ENCODE measurements at places on chromosomes 11 and 22.

GRCh38 chr11:12137938-12138731 is 27.7 kb downstream of the MICAL2 start:
- DNase-seq: no peak

DNA sequence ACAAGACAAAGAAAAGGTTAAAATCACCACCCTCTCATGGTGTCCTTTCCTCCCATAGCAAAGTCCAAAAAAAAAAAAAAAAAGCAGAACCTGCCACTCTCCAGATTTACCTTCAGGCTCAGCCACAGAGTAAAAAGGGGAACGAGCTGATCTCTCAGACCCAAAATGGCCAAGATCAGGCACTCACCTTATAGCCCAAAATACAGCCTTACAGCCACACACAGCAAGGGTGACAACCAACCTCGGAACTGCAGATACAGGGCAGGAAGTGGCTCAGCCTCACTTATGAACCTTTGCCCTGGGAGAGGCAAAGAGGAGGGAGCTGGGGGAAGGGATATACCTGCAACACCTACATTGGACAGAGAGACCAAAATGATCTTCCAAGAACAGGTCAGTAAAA is 4.5 kb downstream of the FHIP1B start:
- no peak for DNase-seq

DNA sequence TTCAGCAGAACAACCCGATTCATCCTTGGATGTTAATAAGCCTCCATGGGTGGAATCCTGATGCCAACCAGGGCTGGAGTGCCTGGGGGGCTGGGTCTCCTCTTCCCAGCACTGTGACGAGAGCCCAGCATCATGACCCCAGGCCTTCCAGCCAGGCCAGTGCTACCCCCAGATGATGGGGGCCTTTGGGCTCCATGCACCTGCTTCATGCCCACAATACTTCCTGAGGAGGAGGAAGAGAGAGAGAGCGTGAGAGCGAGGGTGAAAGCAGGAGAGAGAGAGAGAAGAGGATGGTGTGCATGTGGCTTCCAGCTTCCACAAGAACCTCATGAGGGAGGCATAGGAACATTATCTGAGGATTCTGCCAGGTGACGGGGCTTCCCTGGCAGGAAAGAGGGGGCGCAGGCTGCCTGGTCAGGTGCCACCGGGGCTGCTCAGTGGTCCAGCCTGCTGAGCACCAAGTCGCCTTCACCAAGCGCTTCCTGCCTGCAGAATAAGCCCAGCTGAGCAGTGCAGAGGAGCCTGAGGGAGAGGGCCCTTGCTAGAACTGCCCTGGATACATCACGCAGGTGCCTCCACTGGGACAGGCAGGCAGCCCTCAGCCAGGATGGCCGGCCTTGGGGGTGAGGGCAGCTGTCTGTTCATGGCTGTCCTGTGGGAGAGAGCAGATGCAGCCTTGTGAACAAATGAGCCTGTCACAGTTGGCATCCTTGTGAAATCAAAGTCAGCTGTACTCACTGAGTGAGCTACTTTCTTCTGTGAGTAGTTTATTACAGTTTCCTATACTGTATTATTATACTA is 243.3 kb upstream of the B3GAT1 start:
- no peak for DNase-seq

GRCh38 chr11:120231963-120232362 is 8.0 kb upstream of the POU2F3 start:
- DNase-seq: no peak

- no peak for DNase-seq
Observed at GRCh38 chr11:134079317-134079716, 10.4 kb downstream of the JAM3 start.

- DNase-seq: no peak
Observed at GRCh38 chr11:46513934-46514342, 79.9 kb downstream of the AMBRA1 start.

GRCh38 chr11:69497221-69497787 is 15.8 kb downstream of the LINC01488 start:
- DNase-seq: no peak

DNA sequence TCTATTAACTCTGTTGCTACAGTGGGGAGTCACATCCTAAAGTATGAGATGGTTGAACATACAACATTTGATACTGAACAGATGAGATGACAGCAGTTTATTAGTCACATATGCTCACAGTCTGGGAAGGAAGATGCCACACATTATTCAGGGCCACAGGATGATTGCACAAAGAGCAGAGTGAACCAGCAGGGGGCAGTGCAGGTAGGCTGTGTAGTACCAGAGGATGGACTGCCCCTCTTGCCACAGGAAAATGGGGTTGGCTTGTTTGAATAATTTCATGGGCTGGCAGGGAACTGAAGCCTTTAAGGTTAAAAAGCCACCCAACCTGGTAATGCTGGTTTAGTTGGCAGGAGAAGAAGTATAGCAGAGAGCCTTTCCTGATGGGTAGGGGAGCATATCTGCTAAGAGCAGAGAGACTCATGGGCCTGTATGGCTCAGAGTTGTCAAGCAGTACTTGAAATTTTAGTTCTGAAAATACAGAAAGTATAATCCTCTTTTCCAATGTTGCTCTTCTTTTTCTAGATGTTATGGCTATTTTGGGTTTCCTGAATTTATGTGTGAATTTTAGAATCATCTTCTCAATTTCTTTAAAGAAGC is 180.4 kb upstream of the B3GAT1 start:
- DNase-seq: peak; percentile 22

DNA sequence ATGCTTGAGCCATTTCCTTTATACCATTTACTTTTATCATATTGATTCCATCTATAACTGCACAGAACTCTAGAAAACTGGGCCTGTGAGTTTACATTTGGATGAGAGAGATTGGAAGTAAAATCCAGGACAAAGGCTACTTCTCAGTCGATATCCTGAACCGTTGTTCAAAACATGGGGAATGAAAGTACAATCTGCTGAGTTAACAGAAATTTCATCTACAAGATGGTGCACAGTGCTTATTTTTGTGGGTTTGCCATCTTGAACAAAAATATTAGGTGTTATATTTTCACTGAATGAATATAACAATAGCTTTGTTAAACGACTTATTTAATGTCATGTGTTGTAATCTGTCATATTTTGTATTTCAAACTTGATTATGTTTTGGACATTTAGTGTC is 622.6 kb downstream of the LUZP2 start:
- DNase-seq: no peak

DNA sequence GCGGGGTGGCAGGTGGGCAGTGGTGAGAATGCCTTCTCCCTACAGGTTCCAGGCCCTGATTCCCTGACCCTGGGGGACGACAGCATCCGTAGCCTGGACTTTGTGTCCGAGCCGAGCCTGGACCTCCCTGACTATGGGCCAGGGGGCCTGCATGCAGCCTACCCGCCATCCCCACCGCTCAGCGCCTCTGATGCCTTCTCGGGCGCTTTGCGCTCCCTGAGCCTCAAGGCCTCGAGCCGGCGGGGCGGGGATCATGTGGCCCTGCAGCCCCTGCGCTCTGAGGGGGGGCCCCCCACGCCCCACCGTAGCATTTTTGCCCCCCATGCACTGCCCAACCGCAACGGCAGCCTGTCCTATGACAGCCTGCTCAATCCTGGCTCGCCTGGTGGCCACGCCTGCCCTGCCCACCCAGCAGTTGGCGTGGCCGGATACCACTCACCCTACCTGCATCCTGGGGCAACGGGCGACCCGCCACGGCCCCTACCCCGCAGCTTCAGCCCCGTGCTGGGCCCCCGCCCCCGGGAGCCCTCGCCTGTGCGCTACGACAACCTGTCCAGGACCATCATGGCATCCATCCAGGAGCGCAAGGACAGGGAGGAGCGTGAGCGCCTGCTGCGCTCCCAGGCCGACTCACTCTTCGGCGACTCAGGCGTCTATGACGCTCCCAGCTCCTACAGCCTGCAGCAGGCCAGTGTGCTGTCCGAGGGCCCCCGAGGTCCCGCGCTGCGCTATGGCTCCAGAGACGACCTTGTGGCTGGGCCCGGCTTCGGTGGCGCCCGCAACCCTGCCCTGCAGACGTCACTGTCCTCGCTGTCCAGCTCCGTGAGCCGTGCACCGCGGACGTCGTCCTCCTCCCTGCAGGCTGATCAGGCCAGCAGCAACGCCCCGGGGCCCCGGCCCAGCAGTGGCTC is 7.9 kb downstream of the CCDC188 start:
- no peak for DNase-seq

- no peak for DNase-seq
Observed at GRCh38 chr22:40624770-40625169, 11.7 kb downstream of the MRTFA start.

DNA sequence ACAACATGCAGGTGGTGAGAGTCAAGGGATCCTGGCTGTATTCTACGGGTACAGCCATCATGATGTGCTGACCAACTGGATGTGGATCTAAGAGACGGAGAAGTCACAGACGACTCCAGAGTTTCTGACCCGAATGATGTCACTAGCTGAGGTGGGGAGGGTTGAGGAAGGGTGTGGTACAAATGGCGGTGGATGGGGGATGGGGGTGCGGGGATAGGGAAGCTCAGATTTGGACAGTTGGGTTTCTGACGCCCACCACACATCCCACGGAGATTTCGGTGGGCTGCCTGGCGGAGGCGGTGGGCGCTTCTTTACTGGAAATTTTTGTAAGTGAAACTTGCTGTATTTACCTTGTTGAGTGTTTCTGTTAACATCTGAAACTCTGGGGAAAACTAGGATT is 126.7 kb downstream of the OSBP2 start:
- no peak for DNase-seq

DNA sequence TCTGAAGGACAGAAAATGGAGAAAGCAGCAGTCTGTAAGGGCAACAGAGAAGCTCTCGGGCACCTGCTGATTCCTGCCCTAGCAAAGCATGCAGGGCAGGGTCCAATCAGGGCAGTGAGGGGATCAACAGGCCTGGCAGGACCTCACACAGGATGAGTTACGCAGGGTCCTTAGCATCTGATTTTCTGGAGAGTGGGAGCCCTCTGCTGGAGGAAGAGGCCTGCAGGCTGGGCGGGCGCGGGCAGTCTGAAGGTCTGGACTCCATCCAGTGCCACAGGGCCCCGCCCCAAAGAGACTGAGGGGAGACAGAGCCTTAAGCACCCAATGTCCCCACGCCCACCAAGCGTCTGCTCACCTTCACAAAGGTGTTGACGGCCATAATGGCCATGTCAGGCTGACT is 28.9 kb downstream of the AP1B1 start:
- DNase-seq: no peak
